ENCODE measurements at places on chromosomes 13 and 19.

DNA sequence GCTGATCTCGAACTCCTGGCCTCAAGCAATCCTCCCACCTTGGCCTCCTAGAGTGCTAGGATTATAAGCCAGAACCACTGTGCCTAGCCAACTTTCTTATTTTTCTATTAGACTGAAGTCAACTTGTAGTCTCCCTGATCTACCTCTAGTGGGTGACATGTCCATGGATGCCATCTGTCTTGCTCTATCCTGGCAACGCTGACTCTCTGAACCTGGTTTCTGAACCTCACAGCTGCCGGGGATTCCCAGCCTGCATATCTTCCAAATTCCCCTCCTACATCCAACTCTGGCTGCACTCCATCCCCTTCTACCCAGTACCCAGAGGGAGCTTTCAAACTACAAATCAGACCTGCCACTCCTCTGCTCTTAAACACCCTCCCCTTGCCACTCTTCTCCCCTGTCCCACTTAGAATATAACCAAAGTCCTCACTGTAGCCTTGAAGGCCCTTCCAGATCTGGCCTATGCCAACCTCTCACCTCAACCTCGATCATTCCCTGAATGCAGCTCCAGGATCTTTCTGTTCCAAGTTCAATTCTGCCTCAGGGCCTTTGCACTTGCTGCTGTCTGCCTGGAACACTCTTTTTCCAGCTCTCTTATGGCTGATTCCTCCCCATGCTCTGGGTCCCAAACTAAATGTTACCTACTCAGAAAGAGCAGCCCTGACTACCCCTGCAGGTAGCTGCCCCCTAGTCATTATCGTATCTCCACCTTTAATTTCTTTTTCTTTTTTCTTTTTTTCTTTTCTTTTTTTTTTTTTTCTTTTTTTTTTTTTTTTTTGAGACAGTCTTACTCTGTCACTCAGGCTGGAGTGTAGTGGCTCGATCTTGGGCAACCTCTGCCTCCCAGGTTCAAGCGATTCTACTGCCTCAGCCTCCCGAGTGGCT, 2.2 kb downstream of the CLIP3 start:
- no peak for DNase-seq

- no peak for DNase-seq
Measured at GRCh38 chr19:32294871-32295438, 50.5 kb upstream of the ZNF507 start.

DNA sequence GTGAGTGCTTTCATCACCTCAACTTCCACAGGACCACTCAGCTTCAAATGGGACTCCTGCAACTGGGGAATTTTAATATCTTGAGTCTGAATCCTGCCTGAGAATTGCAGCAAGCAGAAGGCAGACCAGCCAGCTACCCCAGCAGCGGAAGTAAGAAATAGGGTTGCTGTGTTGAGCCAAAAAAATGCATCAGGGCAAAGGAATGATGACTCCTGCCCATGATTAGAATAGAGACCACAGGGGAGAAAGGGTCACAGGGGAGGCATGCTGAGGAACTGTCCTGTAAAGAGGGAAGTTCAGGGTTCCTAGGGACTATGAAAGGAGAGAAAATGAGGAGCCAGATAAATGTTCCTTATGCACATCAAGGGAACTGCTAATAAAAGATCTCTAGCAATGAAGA, 370.2 kb downstream of the KCTD12 start:
- no peak for DNase-seq

DNA sequence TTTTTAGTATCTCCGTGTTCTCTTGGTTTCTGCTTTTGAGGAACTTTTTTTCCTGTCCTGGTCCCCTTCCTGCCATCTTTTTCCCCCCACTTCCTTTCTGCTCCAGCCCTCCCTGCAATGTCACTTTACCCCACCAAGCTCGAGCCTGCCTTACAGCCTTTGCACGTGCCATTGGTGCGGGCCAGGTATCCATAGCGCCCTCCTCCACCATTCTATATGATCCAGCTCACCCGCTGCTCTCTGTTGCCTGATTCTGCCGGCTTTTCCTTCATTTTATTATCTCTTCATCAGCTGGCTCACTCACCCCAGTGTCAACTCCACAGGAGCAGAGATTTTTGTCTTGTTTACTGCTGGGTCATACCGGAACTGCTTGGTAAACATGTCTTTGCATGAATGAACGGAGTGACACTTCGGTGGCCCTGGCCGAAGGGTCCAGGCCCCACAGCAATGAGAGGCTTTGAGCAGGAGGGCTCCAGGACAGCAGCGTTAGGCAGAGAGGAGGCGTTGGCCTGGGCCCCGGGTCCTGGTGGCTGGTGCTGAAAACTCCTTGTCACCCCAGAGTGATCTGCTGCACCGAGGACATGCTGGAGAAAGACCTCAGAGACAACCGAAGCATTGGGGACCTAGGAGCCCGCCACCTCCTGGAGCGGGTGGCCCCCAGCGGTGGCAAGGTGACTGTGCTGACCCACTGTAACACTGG, 1.2 kb downstream of the MRI1 start:
- no peak for DNase-seq

DNA sequence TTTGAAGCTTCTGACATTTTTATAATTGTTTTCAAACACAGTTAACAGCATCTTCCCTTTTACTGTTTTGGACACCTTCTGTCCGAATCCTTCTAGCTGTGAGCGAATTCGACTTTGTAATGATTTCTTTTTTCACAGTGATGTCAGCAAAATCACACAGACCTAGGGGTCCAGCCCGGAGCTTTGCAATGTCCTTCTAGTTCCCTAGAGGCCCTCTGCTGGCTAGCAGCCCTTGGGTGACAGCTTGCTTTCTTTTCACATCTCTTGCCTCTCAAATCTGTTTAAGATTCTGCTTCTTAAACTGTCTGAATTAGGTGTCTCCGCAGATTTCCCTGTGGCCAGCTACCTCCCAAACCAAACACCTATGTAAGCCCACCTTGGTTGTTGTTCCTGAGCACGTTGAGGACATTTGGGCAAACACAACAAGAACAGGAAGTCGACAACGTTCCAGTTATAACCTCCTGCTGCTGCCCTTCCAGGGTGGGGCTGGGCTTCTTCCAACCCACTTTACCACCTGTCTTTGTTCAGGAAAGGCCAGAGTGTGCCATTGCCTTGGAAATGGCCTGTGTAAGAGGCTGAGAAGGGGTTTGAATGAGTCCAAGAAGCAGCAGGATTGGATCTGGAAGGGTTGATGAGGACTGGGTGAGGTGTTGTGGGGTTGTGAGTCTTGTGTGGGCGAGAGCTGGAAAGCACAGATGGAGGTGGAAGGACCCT, 123.1 kb downstream of the ATP8A2 start:
- DNase-seq = no peak

- no peak for DNase-seq
Measured at GRCh38 chr19:12162513-12162881, 399 bp upstream of the ZNF136 start.

- peak; percentile 85 for DNase-seq
Measured at GRCh38 chr13:46303742-46304385, 83.2 kb downstream of the RUBCNL start.
